Placental epithelial cell (primary cell): ENCODE measurements at places on chromosomes 16 and 17. TPM values are rescaled to one million over a fixed set of nuclear protein-coding genes. Genes with fewer than 3 reads are reported as not detected.

Gene MMP25
- total RNA-seq = under 0.01 and 0.11 TPM in 2 replicates

Gene TPSG1
- total RNA-seq = not detected in 2 replicates

Gene MRPL38
- total RNA-seq = 40.0 and 41.0 TPM in 2 replicates

Gene FOXL1
- 2.0 and 13.9 TPM in 2 replicates for total RNA-seq

Gene HOXB4
- total RNA-seq = 0.43 and 0.79 TPM in 2 replicates

Gene NPEPPS
- total RNA-seq = 143 and 216 TPM in 2 replicates

Gene HBA1
- not detected in 2 replicates for total RNA-seq

Gene ARL6IP1
- total RNA-seq = 103 and 224 TPM in 2 replicates
